ENCODE measurements at places on chromosomes 2 and 18. TPM values are rescaled to one million over a fixed set of nuclear protein-coding genes. Genes with fewer than 3 reads are reported as not detected.

GRCh38 chr2:11520092-11520693 lies 13.7 kb upstream of the GREB1 start:
- no peak for DNase-seq

DNA sequence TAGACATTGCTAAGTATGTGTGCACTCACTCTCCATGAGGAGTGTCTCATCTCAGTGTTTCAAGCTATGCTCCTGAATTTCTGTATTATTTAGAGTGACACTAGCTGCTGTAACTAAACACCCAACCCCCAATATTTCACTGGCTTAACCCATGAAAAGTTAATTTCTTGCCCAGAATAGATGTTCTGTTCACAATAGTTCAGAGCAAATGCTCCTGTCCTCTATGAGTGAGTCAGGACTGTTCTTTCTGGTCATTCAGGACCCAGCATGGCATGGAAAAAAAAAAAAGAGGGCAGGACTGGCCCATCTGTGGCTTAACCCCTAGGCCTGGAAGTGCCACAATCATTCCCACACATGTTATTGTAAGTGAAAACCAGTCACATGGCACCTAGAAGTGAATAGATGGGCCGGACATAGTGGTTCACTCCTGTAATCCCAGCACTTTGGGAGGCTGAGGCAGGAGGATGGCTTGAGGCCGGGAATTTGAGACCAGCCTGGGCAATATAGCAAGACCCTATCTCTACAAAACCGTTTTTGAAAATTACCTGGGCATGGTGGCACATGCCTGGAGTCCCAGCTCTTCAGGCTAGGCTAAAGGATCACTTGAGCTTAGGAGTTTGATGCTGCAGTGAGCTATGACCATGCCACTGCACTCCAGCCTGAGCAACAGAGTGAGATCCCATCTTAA lies 663.6 kb downstream of the IRS1 start:
- no peak for DNase-seq

DNA sequence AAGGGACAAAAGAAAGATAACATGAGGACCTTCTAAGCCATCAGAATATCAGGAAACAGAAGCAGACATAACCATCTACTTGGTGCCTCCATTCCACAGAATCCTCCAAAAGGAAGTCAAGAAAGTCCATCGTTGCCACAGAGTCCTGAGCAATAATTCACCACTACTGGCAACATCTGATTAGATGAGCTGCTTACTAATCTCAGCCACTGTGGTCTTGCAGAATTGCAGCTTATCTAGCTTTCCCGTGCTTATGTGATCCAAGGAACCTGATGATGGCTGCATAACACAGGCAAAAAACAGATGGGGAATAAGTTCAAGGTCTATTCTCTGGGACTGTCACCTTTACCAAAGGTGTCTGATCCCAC lies 278.5 kb downstream of the AFF3 start:
- DNase-seq: no peak

GRCh38 chr2:233499928-233500327 lies 66.7 kb downstream of the USP40 start:
- DNase-seq: no peak

GRCh38 chr2:26848336-26849055 lies 564 bp downstream of the DPYSL5 start:
- DNase-seq: peak; percentile 69

DNA sequence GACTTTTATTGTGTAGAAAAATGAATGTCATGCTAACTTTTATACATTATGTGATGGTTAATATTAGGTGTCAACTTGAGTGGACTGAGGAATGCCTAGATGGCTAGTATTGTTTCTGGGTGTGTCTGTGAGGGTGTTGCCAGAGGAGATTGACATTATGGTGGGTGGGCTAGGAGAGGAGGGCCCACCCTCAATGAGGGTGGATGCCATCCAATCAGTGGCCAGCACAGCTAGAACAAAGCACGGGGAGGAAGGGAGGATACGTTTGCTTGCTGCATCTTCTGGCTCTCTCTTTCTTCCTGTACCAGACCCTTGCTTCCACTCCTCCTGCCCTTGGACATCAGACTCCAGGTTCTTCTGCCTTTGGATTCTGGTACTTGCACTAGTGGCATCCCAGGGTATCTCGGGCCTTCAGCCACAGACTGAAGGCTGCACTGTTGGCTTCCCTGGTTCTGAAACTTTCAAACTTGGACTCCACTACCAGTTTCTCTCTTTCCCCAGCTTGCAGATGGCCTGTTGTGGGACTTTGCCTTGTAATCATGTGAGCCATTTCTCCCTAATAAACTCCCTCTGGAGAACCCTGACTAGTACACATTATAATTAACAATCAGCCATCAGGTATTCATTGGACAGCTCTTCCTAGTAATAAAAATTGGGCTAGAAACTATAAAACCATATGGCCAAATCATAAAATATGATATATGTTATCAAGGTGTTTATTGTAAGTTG lies 31.7 kb upstream of the ZCCHC2 start:
- DNase-seq: no peak

- DNase-seq: no peak
Observed at GRCh38 chr18:13446024-13446423, 227.5 kb downstream of the LDLRAD4 start.

- no peak for DNase-seq
Observed at GRCh38 chr18:31607384-31607783, 15.7 kb downstream of the TTR start.

GRCh38 chr2:10469955-10470608 lies 22.0 kb upstream of the ODC1 start:
- peak; percentile 37 for DNase-seq

DNA sequence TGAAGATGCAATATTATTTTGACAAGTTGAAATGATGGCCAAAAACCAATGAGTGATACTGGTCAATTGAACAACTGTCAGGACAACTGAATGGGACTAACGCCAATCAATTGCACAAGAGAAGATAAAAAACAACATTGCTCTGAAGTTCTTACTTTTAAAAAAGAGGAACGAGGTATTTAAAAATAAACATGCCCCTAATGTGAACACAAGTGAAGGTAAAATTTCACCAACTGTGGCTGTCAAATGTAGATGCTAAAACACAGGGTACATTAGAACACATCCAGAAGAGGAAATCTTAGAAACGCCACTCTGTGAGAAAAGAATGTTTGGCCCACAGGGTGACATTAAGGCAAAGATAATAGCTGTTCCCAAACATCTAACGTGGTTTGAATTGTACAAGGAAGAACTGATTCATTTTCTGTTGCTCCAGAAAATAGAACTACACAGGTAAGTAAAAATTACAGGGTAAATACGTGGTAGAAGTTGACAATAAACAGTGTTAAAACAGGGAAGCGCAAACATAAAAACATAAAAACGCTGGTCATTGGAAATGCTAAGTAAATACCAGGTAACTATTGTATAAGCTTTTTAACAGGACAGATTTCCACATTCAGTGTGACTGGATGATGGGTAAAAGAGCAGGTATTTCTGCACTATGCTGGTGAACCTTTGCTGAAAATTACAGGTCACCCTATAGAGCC lies 20.3 kb downstream of the LONRF2 start:
- no peak for DNase-seq

- DNase-seq: no peak
Observed at GRCh38 chr2:143881246-143881645, 638.7 kb downstream of the ZEB2 start.

GRCh38 chr18:59802031-59802430 lies 97.8 kb upstream of the PMAIP1 start:
- no peak for DNase-seq

GRCh38 chr18:3447068-3447894 lies 2.7 kb upstream of the TGIF1 start:
- no peak for DNase-seq

RTTN gene
- total RNA-seq: 21.0 TPM

CBLN2 gene
- total RNA-seq: 0.17 TPM

CFC1B gene
- total RNA-seq: not detected

LRP1B gene
- total RNA-seq: 28.7 TPM

ASPRV1 gene
- total RNA-seq: 2.5 TPM

CHRNA1 gene
- 161 TPM for total RNA-seq

ZNG1B gene
- total RNA-seq: 29.1 TPM

LCT gene
- not detected for total RNA-seq

ZNF2 gene
- total RNA-seq: 3.3 TPM

C1QL2 gene
- not detected for total RNA-seq

TSPYL6 gene
- 0.27 TPM for total RNA-seq

Measured in glutamatergic neuron (in vitro differentiated cells).